GDM1 (cell line): ENCODE measurements at places on chromosomes 1 and 21.

DNA sequence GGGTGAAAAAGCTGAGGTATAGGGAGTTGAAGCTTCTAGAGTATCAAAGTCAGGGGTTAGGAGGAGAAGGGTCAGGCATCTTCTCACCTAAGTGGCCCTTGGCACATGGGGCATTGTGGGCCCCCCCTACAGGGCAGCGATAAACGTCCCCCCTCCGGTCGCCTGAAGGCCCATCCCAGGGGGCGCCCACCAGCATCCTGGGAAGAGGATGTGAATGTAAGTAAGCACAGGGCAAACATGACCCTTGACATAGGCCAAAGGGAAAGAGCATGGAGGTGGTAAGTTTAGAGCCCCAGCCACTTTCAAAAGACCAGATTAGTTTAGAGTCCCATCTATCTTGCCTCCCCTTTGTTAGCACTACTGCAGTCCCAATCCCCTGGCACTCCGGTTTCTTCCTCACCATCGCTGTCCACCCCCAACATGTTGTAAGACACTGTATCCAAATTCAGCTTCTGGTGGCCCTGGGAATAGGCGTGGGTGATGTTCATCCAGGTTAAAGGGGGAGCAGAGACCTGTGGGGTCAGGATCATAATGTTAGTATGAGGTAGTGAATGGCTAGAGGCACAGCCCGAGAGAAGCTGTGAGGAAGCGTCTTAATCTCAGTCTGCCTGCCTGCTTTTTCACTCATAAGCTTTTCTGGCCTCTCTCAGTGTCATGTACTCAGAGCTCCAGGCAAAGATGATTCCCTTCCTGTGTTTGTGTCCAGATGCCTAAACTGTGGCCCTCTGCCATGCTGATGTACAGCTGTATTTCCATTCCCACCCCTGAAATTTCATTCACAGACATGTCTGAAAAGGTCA lies 2.7 kb downstream of the ITGA10 start:
- no peak for DNase-seq

DNA sequence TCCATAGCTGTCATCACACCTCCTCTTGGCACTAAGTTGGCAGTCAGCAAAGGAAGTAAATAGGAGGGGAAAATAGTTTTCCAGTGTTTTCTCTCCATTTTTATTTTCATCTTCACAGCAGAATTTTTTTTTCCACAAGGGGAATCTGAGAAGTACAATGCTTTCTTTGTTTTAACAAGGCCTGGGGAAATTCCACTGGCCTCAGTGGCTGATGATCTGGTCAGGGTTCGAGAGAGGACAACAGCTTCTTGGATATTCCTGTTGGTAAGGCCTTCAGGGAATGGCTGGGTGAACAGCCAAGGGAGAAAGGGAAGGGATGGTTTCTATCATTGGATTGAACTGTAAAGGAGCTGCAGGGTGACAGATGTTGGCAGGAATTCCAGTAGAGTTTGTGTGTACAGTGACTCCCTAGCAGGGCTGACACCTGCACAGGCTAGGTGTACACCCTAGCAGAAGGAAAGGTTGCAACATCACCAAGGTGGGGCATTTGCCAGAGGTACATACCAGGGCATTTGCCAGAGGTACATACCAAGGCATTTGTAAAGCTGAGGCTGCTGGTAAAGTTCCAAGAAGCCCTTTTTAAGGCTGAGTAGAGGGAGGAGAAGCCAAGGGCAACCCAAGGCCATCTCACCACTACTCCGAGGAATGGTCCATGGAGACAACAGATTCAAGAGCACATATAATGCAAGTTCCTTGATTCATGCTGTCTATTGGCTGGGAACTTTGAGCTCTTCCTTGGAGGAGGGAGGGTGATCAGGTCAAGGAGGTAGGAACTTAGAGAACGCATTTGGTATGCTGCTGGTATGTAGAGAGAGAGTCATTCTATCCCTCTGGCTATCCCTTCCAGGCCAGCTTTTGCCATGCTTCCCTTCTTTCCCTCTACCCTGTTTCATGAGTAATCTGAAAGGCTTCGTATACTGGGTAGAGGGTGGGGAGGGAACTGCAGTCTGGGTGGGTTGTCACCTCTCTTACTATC lies 3.1 kb downstream of the GJA5 start:
- no peak for DNase-seq

GRCh38 chr1:91792489-91793071 lies 93.4 kb downstream of the TGFBR3 start:
- no peak for DNase-seq

- DNase-seq, result no peak
These were observed 10.8 kb upstream of the PSMD4 start for GRCh38 chr1:151243683-151244216.

DNA sequence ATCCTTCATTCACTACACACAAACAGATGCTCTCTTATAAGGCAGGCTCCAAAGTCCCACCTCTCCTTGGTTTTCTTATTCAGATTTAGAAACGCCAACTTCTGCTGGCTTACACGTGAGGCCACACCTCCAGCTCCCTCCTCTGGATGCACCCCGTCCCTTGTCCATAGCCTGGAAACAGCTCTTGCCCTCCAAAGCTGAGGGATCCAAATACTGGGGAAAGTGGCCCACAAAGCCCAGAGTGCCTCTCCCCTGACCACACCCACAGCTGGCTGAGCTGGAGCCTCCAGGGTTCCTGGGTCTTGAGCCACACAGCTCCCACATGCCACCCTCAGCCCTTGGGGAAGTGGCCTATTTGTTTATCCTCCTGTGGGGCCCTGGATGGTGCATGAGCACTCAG lies 4.5 kb downstream of the LAD1 start:
- no peak for DNase-seq

DNA sequence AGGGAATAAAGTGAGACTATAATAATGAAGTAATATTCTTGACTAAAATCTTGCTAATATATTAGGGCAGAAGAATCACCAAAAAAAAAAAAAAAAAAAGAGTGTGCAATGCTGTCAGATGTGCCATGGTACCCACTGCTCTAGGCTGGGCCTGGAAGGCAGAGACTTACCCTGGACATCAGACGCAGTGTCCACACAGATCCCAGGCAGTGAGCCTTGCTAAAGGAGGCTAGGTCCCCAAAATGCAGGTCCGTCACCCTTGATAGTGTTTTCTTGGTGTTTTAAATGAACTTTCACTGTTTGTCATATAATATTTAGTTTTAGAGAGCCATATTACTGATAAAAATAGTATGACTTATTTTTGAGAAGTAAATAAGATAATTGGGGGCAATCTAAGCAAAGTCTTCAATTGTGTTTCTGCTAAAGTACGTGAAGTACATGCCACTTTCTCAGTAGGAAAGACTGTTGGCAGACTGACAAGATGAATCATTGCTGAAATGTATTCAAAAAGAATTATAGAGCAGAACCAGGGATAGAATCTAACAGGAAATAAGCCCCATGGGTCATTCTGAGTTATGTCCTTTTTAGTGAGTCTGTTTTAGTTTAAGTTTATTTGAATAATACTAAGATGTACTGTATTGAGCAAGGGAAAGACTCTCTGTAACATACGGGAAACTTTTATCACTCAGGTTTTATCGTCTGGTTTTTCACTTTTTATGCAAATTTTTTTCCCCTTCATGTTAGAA lies 74.6 kb upstream of the PDC start:
- no peak for DNase-seq

DNA sequence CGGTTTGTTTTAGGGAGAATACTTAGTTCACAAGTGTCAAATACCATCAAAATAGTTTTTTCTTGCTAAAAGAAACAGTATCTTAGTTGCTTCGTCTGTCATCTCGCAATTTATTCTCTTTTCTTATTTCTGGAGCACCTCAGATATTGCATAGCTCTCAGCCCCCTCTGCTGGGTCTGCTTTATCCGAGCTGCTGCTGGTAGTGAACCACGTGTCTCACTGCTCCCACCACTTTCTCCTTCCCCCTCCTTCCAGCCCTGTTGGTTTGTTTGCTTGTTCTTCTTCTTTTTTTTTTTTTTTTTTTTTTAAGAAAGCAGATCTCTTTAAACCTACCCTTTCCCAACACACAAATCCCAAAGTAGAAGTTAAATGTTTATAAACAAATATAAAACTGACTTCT lies 170.8 kb downstream of the EDEM3 start:
- DNase-seq, result no peak

- DNase-seq, result no peak
These were observed 44.3 kb upstream of the CAPZB start for GRCh38 chr1:19529664-19530063.

GRCh38 chr1:197954718-197955418 lies 37.7 kb downstream of the LHX9 start:
- no peak for DNase-seq

DNA sequence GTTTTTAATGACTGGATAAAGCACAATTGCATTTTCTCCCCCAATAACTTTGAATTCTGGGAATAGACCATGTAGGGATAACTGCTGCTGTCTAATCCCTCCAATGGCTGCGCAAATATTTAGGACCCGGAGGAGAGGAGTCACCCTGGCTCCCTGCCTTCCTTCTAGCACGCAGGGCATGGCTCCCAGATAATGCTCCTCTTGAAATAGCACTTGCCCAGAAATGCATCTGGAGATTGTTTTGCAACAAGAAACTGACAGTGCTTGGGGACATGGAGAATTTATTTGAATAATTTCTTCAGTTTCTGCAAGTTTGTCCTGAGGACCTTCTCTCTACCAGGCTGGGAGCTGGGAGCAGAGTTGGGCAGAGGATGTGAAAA lies 83.5 kb downstream of the MAN1C1 start:
- DNase-seq, result no peak

GRCh38 chr1:202144402-202145067 lies at the start of gene ARL8A:
ARL8A (minus strand) TSS chr1:202144737; CDS start chr1:202144572, 165 bp downstream.
- DNase-seq, result peak; percentile 42

GRCh38 chr21:34845521-34846451 lies 177.0 kb downstream of the CLIC6 start:
- DNase-seq, result no peak

- DNase-seq, result no peak
These were observed 34.8 kb downstream of the KCNQ4 start for GRCh38 chr1:40818264-40818961.

- no peak for DNase-seq
These were observed 548.8 kb upstream of the ZP4 start for GRCh38 chr1:238439511-238439910.

DNA sequence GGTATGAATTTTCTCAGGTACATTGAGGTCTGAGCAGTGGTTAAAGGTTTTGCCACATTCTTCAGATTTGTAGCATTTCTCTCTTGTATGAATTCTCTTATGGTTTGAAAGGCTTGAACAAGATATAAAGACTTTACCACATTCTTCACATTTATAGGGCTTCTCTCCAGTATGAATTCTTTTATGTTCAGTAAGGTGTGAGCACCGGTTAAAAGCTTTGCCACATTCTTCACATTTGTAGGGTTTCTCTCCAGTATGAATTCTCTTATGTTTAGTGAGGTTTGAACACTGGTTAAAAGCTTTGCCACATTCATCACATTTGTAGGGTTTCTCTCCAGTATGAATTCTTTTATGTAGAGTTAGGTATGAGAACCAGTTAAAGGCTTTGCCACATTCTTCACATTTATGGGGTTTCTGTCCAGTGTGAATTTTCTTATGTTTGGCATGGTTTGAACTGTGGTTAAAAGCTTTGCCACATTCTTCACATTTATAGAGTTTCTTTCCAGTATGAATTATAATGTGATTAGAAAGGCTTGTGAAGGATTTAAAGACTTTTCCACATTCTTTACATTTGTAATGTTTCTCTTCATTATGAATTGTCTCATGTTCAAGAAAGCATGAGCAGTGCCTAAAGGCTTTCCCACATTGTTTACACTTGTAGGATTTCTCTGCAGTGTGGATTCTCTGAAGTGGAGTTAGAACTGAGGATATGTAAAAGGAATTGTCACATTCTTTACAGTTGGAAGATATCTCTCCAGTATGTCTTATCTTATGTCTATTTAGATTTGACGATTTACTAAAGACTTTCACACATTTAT lies 18.4 kb upstream of the ZNF124 start:
- DNase-seq, result no peak

DNA sequence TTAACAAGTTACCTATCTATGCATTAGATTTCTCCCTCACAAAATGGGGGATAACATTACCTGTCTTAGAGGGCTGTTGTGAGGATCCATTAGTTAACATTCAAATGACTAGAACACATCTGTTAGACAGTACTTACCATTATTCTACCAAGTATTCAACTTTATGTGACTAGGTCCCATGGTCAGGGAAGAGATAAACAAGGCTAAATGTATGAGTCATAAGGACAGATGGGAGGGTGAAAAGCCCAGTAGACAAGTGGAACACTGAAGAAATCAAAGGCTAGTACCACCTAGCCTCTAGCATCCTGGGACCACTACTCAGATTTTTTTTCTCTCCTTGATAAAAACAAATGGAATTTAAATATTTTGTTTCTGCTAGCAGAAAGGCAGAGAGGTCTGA lies 9.0 kb upstream of the VHLL start:
- DNase-seq, result no peak

GRCh38 chr1:194394676-194395075 lies 1208.3 kb upstream of the B3GALT2 start:
- no peak for DNase-seq

GRCh38 chr1:232481091-232481490 lies 148.8 kb downstream of the SIPA1L2 start:
- no peak for DNase-seq

GRCh38 chr1:101079341-101079740 lies 53.8 kb upstream of the DPH5 start:
- DNase-seq, result peak; percentile 3

GRCh38 chr1:159755451-159756007 lies 25.2 kb upstream of the DUSP23 start:
- no peak for DNase-seq

DNA sequence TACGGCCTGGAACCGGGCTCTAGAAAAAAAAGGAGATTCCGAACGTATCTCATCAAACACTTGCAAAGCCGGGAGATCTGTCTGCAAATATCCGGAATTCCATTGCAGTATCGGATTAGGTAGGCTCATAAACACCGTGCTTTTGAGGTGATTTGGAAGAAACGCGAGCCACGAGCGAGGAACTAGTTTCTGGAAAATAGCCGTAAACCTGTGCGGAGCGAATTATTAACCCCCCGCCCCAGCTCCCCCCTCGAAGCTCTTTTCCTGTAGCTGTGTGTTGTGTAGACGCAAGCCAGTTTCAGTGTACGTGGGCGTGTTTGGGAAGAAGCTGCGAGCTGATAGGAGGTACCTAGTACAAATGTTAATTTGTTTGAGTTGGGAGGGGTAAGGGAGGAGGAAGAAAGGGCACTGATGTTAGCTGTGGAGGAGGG lies 1.1 kb downstream of the RALGPS2 start:
- peak; percentile 70 for DNase-seq

GRCh38 chr1:32247983-32248889 lies 1.2 kb downstream of the FAM167B start:
- peak; percentile 57 for DNase-seq

GRCh38 chr1:95382000-95382786 lies 148.2 kb downstream of the RWDD3 start:
- no peak for DNase-seq
